Skin of body (tissue), 3 donors: ENCODE measurements at places on chromosomes 2 and 18. TPM values are rescaled to one million over a fixed set of nuclear protein-coding genes. Genes with fewer than 3 reads are reported as not detected.

Gene FBLN7
- total RNA-seq = 4.0 TPM

Gene CFAP210
- 0.30 TPM for total RNA-seq

Gene LANCL1
- 37.4 TPM for total RNA-seq

Gene SNORC
- total RNA-seq = 0.30 TPM

Gene ATP6V1C2
- total RNA-seq = 56.8 TPM

Gene COLEC11
- total RNA-seq = not detected

Gene RFX8
- total RNA-seq = 1.2 TPM

Gene CBLN2
- total RNA-seq = 2.0 TPM

Gene C2orf66
- 0.69 TPM for total RNA-seq

Gene FEV
- total RNA-seq = not detected

Gene RAB17
- total RNA-seq = 0.59 TPM

Gene LYPD1
- total RNA-seq = 0.99 TPM

Gene FBXO15
- 1.5 TPM for total RNA-seq

Gene FASTKD2
- total RNA-seq = 38.1 TPM

Gene DYNAP
- total RNA-seq = 0.10 TPM

Gene AUP1
- 55.4 TPM for total RNA-seq

Gene KCNIP3
- total RNA-seq = 2.4 TPM

Gene LRPPRC
- 74.8 TPM for total RNA-seq

Gene OSR1
- 12.9 TPM for total RNA-seq

Gene CRYGD
- total RNA-seq = not detected

Gene ASB3
- total RNA-seq = 30.4 TPM

Gene UBE2E3
- total RNA-seq = 64.8 TPM

Gene LRRFIP1
- total RNA-seq = 58.0 TPM

Gene ANKRD29
- 6.1 TPM for total RNA-seq

Gene RTP5
- total RNA-seq = not detected

Gene LDLRAD4
- total RNA-seq = 28.2 TPM

Gene ACKR3
- total RNA-seq = 27.3 TPM

Gene CELF4
- 0.69 TPM for total RNA-seq

Gene INPP5D
- 7.6 TPM for total RNA-seq

Gene TAF4B
- 7.2 TPM for total RNA-seq

Gene SERPINB13
- total RNA-seq = 21.2 TPM

Gene PARD6G
- 12.5 TPM for total RNA-seq

Gene LYG2
- 16.5 TPM for total RNA-seq

Gene KIF5C
- total RNA-seq = 2.3 TPM

Gene LRP2
- total RNA-seq = 0.10 TPM

Gene SLC19A3
- 18.3 TPM for total RNA-seq

Gene NBAS
- 69.3 TPM for total RNA-seq

Gene FOSL2
- total RNA-seq = 62.8 TPM

Gene OTOS
- total RNA-seq = not detected

Gene MRPL44
- total RNA-seq = 20.6 TPM

Gene GCG
- not detected for total RNA-seq

Gene ALLC
- not detected for total RNA-seq

Gene TET3
- 15.9 TPM for total RNA-seq
